ENCODE measurements at places on chromosomes 2 and 18.
A peak's percentile ranks its signal among the peaks of the same experiment; 100 is the strongest.

GRCh38 chr2:170461889-170462288, 253.2 kb upstream of the SP5 start:
- DNase-seq, result no peak

DNA sequence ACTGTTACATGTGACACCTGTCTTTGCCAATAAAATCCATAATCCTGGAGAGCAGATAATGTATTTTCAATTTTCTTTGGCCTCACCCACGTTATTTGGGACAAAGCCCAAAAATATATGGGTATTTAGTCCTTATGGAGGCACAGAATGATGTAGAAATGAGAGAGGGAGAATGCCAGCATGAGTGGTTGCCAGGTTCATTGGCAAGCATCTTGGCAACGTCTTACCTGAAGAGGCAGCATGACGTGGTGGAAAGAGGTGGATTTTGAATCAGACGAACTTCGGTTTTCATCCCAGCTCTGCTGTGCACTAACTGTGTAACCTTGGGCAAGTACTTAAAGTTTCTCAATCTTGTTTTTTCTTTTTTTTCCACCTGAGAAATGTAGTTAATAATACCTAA, 969.6 kb upstream of the PIK3C3 start:
- no peak for DNase-seq

DNA sequence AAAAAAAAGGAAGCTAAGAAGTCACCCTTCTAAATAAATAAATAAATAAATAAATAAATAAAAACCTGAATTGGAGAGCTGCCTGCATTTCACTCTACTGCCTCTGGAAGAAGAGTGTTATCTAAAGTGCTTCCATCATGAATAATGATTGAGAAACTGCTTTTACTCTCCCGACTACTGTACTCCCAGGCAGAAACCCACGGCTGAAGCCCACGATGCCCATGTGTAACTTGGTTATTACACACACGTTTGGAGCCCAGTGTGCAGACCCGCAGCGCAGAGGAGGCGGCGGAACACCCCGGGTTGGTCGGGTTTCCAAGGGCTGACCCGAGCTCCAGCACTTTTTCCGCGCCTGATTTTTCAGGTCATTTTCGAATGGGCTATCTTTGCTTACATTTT, 697 bp upstream of the SPATS2L start:
- DNase-seq, result peak; percentile 40

GRCh38 chr2:168568476-168569267, 112.6 kb downstream of the CERS6 start:
- DNase-seq, result no peak

GRCh38 chr18:9017167-9017904, 85.2 kb upstream of the NDUFV2 start:
- peak; percentile 85 for DNase-seq

DNA sequence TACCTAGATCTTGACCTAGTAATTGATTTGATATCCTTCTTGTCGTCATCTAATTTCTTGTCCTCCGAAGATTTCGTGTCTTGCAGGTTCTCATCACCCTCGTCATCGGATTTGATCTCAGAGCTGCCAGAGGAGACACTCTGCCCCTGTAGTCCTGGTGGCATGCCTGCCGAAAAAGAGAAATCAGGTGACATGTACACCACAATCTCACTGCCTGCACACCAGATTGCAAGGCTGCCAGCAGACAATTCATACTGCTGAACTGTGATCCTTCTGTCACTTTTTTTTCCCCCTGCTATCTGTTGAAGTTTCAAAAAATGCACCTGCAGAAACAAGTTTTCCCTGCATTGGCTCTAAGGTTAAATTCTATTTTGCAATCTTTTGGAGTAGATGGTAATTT, 273.2 kb upstream of the CCDC68 start:
- DNase-seq, result no peak

DNA sequence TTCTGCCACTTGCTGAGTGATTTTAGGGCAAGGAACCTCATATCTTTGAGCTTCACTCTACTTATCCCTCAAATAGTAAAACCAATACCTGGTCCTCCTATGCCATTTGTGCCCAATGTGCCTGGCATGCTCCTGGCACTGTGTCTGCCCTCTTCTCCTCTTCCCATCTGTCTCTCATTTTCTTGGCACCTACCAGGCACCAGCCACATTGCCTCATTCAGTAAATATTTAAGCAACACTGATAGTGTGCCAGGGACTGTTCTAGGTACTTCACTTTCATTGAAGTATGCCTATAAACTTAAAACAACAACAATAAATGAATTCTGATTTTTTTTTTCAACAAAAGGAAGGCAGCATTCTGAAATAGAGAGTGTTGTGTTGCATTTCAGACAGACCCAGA, 15.1 kb upstream of the BOD1L2 start:
- no peak for DNase-seq

- DNase-seq, result no peak
Measured at GRCh38 chr18:38551881-38552280, 986.3 kb upstream of the CELF4 start.

DNA sequence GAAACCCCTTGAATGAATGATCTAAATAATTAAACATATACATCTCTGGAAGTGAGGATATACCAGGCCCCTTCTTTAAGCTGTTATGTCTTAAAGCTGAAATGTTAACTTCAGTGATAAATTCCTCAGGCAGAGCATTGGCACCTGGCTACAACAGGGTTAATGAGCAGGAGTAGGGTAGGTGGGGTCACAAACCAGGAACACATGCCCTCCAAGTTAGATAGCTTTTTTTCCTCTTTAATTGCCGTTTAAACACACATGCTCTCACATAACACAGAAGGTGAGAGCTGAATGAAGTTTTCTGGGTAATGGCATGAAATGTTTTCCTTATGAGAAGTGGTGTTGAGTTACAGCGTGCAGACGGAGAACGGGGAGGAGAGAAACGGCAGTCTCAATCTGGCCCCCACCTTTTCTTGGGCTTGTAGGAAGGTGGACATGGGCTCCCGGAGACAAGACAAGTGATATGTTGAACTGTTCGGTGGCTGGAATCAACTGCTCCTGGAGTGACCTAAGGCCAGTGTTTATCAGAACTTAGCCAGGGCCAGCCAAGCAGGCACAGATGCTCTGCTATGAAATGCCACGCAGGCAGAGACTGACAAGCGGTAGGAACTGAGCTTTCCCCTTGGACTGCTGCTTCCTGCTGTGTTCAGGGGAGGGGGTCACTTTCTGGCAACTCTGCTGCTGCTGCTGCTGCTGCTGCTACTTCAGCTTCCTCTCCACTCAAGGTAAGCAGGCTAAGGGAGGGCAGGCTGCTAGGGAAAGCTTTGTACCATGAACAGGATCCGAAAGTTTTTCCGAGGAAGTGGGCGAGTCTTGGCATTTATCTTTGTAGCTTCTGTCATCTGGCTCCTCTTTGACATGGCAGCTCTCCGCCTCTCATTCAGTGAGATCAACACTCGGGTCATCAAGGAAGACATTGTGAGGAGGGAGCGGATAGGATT, at the start of gene GALNT5:
GALNT5 (plus strand) TSS at position 394 of the 941 bp plus-strand sequence; CDS start at position 772, 378 bp downstream.
- no peak for DNase-seq

DNA sequence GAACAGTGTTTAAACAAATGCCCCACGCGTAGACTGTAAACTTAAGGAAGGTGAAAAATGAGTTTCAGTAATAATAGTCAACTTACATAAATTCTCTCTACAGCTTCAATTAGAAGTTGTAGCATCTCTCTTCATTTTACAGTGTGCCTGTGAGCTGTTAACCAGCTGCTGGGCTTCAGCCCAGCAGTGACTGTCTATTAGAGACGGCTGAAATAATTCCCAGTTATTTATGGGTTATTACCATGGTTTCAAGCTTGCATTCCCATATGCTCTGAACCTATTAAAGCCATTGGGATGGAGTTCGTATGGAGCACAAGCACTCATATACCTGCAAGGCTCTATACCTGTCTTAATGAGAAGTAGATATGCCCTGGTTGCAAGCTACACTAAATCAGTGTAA, 501.1 kb downstream of the CNTNAP5 start:
- no peak for DNase-seq

DNA sequence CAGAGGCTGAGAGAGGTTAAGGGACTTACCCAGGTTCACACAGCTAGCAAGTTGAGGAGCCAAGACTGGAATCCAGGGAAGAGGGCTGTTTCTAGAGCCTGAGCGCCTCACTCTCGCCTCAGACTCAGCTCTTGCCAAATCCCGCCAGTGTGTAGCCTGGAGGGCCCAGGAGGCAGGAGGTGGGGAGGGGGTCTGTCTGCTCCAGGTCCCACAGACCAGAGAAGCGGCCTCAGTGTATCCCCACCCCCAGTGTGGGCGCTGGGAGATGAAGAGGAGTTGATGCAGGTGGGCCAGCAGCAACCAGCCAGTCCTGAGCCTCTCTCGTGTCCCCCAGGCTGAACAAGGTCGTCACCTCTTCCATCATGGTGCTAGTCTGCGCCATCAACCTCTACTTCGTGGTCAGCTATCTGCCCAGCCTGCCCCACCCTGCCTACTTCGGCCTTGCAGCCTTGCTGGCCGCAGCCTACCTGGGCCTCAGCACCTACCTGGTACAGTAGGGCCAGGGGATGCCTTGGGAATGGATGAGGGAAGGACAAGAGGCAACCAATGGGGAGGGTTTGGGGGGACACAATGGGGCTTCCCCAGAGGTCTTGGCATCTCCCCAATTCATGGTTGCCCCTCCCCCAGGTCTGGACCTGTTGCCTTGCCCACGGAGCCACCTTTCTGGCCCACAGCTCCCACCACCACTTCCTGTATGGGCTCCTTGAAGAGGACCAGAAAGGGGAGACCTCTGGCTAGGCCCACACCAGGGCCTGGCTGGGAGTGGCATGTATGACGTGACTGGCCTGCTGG, 5.2 kb upstream of the CTDSP1 start:
- no peak for DNase-seq

GRCh38 chr2:178602901-178603300, 122.6 kb downstream of the PLEKHA3 start:
- no peak for DNase-seq

- DNase-seq, result no peak
Measured at GRCh38 chr18:72910045-72910444, 42.3 kb upstream of the NETO1 start.

DNA sequence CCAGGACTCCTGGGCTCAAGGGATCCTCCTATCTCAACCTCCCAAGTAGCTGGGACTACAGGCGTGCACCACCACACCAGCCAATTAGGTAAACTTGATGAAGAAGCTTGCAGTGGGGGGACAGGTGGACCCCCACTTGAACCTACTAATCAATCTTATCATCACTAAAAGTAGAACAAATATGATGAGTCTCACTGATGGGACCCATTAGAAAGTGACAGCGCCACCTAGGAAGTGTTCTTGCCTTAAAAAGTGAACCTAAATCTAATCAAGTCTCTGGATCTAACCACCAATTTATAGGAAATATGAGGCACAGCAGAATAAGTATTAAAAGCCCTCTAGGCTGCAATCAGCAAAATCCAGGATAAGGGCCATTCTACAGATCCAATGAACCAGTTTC, 79.2 kb downstream of the BIN1 start:
- no peak for DNase-seq

- no peak for DNase-seq
Measured at GRCh38 chr2:172856606-172857005, 121.0 kb downstream of the RAPGEF4 start.

DNA sequence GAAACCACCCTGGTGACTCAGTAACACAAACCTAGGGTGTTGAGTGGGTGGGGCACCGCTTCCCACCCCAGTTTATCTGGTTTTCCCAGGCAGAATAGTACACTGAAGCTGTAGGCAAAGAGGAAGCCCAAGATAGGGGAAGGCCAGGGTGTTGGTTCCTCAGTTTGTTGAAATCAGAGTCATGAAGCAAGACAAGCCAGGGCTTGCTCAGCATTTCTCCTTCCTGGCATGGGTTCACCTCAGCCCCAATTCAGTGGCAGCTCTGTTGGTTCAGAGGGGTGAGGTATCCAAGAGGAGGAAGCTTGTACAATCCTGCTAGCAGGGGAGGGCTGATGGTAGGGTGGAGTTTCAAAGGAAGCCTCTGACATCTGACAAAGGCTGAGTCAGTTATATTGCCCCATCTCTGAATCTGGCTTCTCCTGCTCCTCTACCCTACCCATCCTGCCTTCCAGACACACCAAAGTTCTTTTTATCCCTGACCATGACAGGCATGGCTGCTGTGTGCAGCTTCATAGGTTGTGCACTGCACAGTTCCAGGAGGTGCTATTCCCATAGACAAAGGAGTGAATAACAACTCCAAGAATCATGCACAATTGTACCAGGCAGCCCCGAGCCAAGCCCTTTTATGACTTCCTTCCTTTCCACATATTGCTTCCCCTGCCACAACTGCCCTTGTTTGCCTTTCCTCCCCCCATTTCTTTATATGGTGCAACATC, 24.9 kb upstream of the RAB10 start:
- no peak for DNase-seq

- DNase-seq, result no peak
Measured at GRCh38 chr18:55245211-55245614, 286.0 kb upstream of the CCDC68 start.

- no peak for DNase-seq
Measured at GRCh38 chr2:223316342-223316741, 264.4 kb downstream of the KCNE4 start.

DNA sequence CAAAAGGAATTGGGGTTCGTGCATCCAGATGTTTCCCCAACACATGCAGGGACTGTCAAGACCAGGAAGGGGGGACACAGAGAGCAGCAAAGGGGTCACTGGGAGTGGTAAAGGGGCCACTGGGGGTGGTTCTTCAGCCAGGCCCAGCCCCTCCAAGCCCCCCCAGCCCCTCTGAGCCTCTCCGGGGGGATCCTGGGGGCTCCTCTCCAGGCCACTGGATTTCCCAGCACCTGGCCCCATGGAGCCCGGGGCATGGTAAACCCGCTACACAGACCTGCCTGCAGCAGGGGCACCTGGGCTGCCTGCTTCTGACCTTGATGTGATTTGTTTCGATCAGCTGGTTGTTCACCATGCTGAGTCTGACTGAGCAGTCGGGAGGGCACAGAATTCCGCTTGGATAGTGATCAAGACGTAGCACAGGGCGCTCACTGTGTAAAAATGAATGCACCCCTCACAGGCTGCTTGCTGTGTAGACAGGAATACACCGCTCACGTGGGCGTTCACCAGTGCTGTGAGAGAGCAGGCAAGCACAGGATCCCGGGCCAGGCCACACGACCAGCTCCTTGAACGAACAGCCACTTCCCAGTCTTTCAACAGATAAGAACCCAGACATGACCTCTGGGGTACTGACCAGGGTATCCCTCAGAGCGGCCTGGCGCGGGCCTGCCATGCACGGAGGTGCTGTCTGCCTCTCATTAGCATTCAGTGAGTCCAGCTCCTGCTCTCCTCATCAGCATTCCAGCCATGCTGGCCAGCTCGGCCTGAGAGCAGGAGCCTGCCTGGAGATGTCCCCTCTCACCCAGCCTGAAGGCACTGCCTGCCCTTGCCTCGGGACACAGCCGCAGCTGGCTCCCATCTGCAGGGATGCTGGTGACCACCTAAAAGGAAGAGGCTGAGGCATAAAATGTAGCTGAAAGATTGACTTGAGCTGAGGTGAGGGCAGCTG, 73.3 kb upstream of the OTOS start:
- DNase-seq, result no peak
